ENCODE measurements at places on chromosomes 2 and 18.
A peak's percentile ranks its signal among the peaks of the same experiment; 100 is the strongest.

DNA sequence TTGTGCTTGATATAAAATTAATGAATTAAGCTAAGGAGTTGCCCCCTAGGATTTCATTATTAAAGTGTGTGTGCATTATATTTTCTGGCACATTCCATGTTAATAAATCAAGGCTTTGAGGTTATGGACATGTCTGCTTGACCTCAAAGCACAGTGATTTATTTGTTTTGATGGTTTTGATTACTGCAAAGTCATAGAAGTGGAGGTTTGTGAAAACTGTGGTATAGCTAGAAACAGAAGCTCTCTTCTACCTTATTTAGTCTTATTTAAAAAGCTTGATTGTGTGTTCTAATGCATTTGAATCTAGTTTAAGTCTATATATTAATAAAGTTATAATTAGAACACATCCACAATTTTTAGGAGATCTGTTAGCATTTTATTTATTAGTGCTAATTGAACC lies 32.2 kb downstream of the DOK6 start:
- DNase-seq: no peak

DNA sequence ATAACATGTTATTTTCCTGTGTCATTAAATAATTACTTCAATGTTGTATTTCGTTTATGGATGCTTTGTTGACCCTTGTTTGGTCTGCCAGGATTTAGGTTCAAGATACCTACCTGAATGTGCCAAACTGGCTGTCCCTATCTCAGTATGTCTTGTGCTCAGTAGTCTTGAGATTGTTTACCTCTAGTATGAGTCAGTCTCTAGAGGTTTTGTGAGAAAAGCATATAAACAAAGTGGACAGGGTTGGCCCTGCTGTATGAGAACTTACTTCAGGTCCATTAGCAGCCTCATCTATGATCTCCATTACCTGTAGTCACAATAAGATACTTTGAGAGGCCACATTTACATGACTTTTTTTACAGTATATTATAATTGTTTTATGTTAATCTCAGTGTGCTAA lies 17.8 kb downstream of the DDX18 start:
- DNase-seq: no peak

DNA sequence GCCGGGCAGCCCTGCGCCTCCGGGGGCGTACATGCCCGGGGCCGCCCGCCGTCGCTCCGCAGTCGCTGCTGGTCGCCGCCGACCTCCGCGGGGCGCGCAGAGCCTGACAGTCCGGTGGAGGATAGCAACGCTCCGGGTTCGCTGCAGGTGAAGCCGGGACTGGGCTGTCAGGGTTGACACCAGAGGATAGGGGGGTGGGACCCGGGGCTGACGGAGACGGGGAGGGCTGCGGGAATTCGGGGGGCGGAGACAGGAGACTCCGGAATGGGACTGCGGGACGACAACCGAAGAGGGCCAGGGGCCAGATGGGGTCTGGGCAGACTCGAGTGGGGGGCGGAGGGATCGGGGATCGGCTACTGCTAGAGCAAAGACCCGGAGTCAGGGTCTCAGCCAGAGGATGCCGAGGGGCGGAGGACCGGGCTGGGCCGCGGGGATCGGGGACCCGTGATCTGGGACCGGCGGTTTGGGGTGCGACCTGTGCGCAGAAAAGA lies 403 bp downstream of the TMEM127 start:
- peak; percentile 13 for DNase-seq

GRCh38 chr2:127379712-127380355 lies 7.9 kb downstream of the MAP3K2 start:
- no peak for DNase-seq

DNA sequence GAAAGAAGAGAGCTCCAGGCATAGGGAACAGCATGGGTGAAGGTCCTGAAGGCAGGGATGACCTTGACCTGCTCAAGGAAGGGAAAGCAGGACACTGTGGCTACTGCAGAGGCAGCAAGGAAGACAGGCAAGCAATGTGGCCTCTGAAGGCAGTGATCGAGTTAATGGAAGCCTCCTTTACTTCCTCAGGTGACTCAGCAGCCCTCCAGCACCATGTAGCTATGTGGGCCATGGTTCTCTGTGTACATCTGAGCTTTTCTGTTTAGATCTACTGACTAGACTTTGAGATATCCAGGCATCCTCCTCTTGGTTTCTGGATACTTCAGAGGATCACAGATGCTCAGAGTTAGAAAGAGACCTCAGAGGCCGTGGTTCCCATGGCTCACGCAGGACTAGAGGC lies 107.3 kb upstream of the PID1 start:
- no peak for DNase-seq

GRCh38 chr2:54771166-54771885 lies 47.9 kb downstream of the EML6 start:
- no peak for DNase-seq

GRCh38 chr2:134074619-134075018 lies 179.3 kb upstream of the MGAT5 start:
- no peak for DNase-seq

DNA sequence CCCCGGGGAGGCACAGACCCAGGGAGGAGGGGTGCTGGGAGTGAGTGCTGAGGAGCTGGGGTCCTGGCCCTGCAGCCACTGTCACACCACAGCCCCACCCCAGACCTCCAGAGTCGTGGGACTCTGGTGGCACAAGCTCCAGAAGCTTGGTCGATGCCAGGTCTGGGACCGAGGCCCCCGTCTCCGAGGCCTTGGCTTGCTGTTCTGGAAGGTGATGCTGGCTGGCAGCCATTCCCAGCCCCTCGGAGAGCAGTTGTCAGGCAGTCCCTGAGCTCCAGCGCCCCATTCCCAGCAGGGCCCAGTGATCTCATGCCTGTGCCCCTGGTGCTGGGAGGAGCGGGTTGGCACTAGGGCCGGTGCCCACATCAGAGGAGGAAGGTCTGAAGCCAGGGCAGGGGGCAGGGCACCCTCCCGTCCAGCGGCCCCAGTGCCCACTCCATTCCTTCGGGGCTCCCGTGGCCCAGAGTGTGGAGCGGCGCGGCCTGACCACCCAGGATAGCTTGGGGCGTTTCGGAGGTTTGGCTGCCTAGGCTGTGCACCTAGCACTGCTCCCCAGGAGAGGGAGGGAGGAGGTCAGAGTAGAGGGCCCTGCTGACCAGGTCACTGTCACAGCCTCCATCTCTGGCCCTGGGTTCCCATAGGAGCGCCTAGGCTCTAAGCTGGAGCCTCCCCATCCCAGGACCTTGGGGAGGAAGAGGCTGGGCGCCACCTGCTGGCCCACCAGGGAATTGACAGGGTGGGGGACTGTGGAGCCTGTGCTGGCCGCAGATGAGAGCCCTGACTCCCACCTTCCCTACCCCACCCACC lies 16.8 kb upstream of the ALPI start:
- peak; percentile 31 for DNase-seq

GRCh38 chr2:34317797-34318196 lies 718.7 kb upstream of the FAM98A start:
- DNase-seq: no peak

GRCh38 chr2:143725400-143725799 lies 596.2 kb downstream of the ARHGAP15 start:
- no peak for DNase-seq

- DNase-seq: no peak
Measured at GRCh38 chr18:46452820-46453219, 204.2 kb downstream of the LOXHD1 start.

- no peak for DNase-seq
Measured at GRCh38 chr18:332007-332406, 64.2 kb upstream of the THOC1 start.

- no peak for DNase-seq
Measured at GRCh38 chr2:111178730-111179405, 58.2 kb downstream of the BCL2L11 start.

- no peak for DNase-seq
Measured at GRCh38 chr2:178282075-178282815, 87.9 kb downstream of the OSBPL6 start.

- DNase-seq: no peak
Measured at GRCh38 chr2:99881901-99882591, 260.3 kb downstream of the AFF3 start.

DNA sequence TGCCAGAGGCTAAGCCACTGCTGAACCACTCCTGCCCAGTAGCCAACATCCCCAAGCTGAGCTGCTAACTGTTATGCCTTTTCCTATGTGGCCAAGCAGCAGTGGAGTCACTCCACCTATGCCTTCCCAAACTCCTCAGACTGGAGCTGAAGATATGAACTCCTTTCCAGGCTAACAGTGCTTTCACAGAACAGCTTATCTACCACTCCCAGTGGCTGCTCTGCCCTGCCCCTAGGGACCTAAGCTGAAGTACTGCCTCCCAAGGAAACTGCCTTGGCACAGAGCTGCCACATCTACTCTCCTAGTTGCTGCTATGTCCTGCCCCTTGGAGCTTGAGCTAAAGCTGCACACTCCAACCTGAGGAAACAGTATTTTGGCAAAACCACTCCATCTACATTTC lies 275.9 kb downstream of the RBM43 start:
- DNase-seq: no peak

GRCh38 chr2:127193164-127193966 lies 26.7 kb downstream of the CYP27C1 start:
- DNase-seq: no peak

DNA sequence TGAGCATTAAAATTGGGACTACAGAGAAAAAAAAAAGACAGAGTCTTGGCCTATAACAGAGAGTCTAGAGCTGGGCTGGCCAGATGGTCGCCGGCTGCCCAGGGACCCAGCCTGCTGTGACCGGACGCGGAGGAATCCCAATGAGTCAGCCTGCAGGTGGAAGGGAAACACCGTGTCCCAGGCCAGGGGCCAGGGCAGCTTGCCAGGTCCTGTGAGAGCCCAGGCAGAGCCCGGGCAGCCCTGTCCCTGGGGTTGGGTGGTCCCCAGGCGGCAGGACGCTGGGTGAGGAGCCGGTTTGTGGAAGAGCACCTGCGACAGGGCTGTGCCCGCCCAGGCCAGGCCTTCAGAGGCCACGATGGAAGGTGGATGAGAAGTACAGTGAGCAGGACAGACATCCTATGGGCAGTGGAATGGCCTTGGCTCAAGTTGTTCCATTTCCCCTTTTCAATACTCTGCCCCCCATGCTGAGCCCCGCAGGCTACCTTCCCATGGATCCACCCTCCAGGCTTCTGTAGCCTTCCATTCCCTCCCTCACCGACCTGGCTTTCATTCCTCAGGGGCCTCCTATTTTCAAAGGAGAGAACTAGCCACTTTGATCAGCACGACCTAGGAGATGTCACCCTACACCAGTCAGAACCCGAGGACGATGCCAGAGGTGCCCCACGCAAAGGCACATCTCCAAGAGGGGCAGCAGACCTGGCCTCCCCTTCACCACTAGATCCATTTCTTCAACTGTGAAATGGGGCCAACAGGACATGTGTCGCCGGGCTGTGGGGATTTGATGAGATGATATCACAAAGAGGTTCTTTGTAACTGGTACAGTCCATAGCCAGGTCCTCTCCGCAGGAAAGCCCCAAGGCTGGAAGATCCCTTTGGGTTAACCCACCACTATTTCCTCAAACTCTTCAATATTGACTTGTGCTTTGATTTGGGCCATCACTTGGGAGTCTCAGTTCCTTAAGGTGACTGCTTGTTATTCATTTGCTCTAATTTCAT lies 87.5 kb downstream of the POLR1A start:
- DNase-seq: no peak

DNA sequence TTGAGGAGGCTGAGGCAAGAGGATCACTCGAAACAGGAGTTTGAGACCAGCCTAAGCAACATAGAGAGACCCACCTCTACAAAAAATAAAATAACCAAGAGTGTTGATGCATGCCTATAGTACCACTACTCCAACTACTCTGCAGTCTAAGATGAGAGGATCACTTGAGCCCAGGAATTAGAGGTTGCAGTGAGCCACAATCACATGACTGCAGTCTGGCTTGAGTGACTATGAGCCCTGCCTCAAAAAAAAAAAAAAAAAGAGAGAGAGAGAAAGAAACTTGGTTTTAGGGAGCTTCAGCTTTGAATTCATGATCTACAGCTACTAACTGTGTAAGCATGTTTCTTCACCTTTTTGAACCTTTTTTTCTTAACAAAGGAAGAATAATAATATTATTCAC lies 119.9 kb downstream of the HNMT start:
- no peak for DNase-seq

DNA sequence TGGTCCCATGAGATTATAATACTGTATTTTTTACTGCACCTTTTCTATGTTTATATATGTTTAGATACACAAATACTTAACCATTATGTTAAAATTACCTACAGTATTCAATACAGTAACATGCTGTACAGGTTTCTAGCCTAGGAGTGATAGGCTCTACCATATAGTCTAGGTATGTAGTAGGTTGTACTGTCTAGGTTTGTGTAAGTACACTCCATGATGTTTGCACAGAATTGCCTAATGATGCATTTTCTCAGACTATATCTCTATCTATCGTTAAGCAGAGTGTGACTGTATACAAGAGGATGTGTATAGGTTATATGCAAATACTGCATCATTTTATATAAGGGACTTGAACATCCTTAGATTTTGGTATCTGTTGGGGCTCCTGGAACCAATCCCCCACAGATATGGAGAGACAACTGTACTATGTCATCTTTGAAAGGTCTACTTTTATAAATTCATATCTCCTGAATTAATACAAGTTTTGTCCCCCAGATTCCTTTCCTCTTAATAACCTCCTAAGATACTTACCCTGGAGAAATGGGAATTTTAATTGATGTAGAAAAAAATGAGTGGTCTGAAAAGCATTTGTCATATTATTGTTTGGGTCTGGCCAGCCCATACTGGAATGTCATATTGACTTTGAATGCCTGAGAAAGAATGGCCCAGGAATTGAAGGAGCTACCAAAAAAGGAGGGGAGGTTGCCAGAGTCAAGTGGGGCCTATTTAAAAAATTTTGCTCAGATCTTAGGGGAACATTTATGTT lies 36.6 kb downstream of the EHBP1 start:
- no peak for DNase-seq

DNA sequence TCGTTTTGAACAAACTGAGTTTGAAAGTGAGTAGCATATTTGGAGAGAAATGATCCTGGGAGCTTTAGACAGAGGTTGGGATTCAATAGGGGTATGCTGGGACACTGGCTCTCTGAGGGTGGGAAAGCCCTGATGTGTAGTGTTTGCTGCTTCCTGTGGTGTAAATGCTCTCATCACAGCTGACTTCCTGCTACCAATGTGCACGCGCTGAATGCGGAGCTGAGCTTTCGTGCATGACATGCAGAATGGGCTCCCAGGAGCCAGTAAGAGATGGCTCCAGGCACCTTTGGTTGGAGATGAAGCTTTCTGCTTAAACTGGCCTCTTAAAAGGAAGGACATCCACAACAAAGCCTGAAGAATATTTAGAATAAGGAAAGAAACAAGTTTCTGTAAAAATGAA lies 224.1 kb upstream of the CCDC150 start:
- no peak for DNase-seq

DNA sequence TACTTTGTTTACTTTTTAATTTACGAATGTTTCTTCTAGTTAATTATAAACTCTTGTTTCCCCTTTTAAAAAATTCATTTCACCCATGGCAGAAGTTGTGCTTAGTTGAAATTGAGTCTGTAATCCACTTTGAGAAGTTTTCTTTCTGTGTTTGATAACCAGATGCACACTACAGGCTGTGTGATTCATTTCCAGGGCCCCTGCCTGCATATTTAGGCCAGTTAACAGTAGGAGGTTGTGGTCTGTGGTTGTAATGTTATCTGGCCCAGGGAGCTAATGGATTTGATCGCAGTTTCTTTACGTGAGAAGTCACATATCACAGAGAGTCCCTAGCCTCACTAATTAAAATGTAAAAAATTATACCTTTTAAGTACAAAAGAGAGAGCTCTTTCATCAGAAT lies 3.3 kb downstream of the CDH7 start:
- DNase-seq: no peak

All from stimulated activated CD8-positive, alpha-beta memory T cell treated with anti-CD3 and anti-CD28 coated beads, Interleukin-7, amount 100 ng/mL, for 1 hour (primary cell).